Amygdala (tissue), 56 donors: ENCODE measurements at places on chromosomes 6 and 20.
A peak's percentile ranks its signal among the peaks of the same experiment; 100 is the strongest.

- DNase-seq: no peak
Measured at GRCh38 chr20:63635431-63636141, 8.7 kb upstream of the GMEB2 start.

DNA sequence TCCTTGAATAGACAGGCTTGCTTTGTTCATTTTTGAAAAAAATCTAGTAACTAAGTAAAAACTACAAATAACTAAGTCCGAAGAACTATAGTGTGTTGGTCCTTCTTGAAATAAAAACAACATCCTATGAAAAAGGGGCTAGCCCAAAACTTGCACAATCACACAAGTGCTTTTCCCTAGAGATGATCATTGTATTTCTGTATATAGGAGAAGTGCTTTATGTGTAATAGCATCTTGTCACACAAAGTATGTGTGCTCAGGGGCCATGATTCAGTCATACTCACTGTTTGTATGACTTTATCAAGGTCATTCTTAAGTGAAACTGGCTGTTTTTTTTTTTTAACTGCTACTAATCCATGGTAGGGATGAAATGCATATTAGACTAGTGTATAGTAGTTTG lies 179.8 kb downstream of the DTNBP1 start:
- DNase-seq: no peak

- DNase-seq: no peak
Measured at GRCh38 chr20:3922223-3922982, 33.2 kb downstream of the PANK2 start.

GRCh38 chr6:52152711-52153160 lies 33.4 kb upstream of the IL17A start:
- DNase-seq: no peak

DNA sequence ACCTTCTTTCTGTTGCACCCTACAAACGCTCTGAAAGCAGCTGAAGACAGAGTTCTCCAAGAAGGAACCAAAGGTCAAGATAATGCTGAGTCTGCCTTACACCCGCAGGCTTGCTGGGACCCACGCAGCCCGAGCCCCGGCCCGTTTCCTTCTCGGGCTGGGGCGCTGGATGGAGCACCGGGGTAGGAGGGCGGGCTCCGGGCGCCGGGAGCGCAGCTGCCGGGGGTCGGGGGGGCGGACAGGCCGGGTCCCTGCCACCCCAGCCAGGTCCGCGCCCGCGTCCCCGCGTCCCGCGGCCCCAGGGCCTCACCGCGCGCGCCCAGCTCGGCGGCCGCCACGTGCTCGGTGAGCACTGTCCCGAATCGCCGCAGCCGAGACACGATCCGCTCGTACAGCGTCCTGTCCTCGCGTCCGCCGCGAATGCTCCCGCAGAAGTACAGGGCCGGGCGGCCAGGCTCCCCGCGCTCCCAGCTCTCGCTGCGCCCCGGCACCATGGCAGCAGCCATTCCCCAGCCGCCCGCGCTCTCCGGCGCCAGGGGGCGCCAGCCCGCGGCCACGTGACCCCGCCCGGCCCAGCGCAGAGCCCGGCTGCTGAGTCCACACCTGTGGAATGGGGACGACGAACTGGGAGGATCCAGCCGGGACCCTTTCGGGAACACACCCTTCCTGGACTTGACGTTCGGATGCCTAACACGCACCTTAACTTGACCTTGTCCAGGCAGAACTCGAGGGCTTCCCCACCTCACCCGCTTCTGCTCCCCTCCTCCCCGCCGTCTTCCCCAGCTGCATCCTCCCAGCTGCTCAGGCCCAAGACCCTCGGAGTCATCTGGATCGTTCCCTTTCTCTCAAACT lies at the start of gene DNPH1:
DNPH1 (minus strand) TSS at position 531 of the 852 bp plus-strand sequence; CDS start at position 506, 25 bp downstream.
- DNase-seq: peak; percentile 81

DNA sequence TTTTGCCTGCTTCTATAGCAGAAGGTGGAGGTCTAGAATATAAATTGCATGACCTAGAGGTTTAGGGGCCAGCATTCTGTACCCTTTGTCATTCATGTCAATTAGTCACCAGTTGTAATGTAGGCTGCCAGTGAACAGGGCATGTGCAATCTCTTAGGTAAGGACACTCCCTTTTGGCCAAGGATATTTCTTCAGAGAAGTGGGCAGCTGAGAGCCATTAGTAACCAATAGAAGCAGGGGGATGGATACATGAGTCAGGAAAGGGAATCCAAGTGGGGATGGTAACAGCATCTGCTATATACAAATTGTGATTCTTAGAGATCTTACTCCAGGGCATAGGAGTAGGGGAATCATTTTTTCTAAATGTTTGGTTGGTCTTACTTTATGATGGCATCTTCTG lies 494.2 kb upstream of the JAG1 start:
- no peak for DNase-seq

GRCh38 chr6:118965371-118965770 lies 30.4 kb upstream of the MCM9 start:
- DNase-seq: no peak

- no peak for DNase-seq
Measured at GRCh38 chr6:2622671-2623070, 128.1 kb downstream of the MYLK4 start.

GRCh38 chr20:19603376-19603750 lies 154.7 kb upstream of the RIN2 start:
- no peak for DNase-seq

DNA sequence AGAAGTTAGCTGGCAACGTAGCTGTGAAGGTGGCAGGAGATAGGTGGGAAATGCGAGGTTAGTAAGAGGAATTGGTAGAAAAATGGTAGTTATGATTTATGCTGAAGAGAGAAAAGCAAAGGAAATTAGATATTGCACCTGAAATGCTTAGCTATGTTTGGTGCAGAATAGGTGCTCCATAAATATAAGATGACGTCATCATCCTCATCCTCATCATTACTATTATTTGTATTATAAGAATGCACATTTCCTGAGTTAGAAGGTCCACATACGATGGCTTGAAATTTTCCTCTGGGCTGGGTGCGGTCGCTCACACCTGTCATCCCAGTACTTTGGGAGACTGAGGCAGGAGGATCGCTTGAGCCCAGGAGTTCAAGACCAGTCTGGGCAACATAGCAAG lies 39.5 kb upstream of the ANGPT4 start:
- DNase-seq: no peak

DNA sequence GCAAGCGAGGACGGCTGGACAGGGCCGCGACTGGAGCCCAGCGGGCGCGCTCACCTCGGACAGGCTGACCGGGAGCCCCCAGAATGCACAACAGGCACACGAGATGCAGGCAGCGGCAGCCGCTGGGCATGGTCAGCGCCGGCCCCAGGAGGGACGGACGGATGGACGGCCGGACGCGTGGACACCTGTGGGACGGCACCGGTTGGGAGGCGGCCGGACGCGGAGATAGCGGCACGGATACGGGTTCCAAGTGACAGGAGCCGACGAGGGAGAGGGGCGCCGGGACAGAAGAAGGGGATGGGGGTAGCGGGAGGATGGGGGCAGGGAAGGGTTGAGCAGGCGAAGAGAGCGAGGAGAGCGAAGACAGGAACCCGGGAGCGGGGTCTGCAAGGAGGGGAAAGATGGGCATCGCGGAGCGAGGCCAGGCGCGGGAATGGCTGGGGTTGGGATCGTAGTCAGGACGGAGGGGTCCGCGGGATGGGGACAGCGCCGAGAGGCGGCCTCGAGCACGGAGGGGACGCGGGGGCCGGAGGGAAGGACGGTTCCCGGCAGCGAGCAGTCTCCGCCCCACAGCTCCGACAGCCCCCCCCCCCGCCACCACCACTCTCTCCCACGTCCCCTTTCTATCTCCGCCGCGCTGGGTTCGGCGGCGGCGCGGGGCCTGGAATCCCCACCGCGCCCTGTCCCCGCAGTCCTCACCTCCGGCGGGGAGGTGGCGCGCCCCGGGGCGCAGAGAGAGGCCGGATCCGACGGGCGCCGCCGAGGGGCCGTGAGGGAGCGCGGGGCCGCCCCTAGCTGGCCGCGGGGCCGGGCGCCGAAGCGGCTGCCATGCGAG lies 435 bp downstream of the DLK2 start:
- DNase-seq: peak; percentile 59

- no peak for DNase-seq
Measured at GRCh38 chr6:168196385-168196860, 117.4 kb upstream of the FRMD1 start.

- DNase-seq: no peak
Measured at GRCh38 chr6:100465701-100466409, 1.1 kb upstream of the SIM1 start.

- DNase-seq: no peak
Measured at GRCh38 chr6:26032340-26033084, 54.7 kb upstream of the HFE start.

- DNase-seq: no peak
Measured at GRCh38 chr20:40714109-40714508, 25.1 kb upstream of the MAFB start.

DNA sequence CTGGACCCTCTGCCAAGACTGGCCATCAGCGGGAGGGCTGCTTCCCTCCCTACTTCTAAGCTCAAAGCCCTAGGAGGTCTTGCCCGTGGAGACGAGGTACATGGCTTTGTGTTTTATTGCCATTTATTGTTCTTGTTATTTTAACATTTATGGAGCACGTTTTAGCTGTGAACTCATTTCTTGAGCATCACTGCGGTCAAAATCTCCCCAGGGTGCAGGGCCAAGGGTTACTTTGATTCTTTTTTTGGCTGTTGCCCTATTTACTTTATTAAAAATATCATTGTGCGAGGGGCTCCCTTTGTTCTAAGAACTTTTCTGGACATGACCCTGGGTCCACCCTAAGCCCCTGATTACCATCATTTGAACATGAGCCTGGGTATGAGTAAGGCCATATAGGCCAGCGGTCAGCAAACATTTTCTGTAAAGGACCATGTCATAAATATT lies 51.6 kb downstream of the EYA2 start:
- DNase-seq: no peak

DNA sequence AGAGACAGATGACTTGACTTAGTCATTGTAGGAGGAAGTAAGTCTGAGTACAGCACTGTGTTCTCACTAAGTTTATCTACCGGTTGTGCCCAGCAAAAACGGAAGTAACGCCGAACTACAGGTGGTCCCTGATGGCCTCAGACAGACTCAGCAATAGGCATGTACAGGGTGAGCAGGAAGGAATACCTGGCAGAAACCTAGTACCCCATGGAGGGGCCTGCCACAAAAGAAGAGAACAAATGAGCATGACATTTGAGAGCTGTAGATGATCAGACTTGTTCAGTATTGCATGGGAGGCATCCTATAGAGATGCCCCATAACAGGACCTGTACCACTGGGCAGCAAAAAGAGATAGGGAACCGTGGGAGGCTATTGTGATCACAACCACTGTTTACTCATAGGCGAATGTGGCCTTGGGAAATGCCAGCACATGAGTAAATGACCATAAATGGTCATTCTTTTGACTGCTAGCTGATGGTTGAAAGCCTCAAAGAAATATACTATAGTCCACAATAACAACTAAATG lies 106.4 kb upstream of the TAB2 start:
- no peak for DNase-seq

DNA sequence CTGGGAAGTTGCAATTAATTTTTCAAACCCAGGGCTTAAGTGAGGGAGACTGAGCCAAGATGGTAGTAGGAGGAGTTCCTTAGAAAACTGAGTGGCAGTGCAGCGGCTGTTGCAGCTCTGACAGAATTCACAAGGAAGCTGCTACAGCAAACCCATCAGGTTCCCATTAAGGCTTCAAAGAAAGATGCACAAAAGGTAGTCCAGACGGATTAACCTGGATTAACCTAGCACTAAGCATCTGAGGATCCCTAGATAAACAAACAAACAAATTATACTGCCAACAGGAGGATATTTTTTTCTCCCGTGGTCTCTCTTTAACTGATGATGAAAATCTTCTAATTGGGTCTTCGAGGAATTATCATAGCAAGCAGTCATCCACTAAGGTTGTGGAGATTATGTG lies 5.2 kb downstream of the TENT5A start:
- no peak for DNase-seq
